ENCODE measurements at places on chromosomes 3 and 15. TPM values are rescaled to one million over a fixed set of nuclear protein-coding genes. Genes with fewer than 3 reads are reported as not detected.
A peak's percentile ranks its signal among the peaks of the same experiment; 100 is the strongest.

GRCh38 chr3:66497985-66498671 is 2.7 kb downstream of the LRIG1 start:
- no peaks in the 10 kb centered on the region for H3K36me3 ChIP-seq
- H3K27ac ChIP-seq, result no peak overlapping the region
- DNase-seq, result no peak
- no peaks in the 10 kb centered on the region for H3K4me1 ChIP-seq
- no peak overlapping the region for H3K4me3 ChIP-seq
- peaks cover 31% of the 10 kb centered on the region for H3K27me3 ChIP-seq

- no peaks in the 10 kb centered on the region for H3K27me3 ChIP-seq
- no peak overlapping the region for H3K27ac ChIP-seq
- H3K4me1 ChIP-seq, result peaks cover 39% of the 10 kb centered on the region
- no peak overlapping the region for H3K4me3 ChIP-seq
- H3K36me3 ChIP-seq, result no peaks in the 10 kb centered on the region
These were observed 160.1 kb upstream of the IL12A start for GRCh38 chr3:159828542-159828943.

DNA sequence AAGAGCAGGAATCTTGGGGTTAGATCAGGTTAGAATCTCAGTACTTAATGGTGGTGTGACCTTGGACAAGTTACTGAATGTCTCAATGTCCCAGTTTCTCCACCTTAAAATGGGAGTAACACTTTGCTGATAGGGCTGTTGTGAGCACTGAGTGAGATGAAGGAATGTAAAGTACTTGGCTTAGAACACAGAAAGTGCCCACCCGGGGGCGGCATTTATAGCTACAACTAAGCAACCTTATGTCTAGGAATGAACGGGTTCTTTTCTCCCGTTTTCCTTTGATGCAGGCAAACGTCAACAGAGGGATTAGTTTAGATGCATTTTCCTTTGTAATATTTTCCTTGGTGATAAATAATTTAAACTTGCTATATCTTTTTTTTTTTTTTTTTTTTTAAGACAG is 176.6 kb downstream of the USP13 start:
- no peaks in the 10 kb centered on the region for H3K36me3 ChIP-seq
- H3K27me3 ChIP-seq, result no peaks in the 10 kb centered on the region
- DNase-seq, result no peak
- no peak overlapping the region for H3K27ac ChIP-seq

GRCh38 chr15:26967719-26968269 is 3.2 kb upstream of the GABRG3 start:
- H3K27ac ChIP-seq, result no peak overlapping the region
- no peaks in the 10 kb centered on the region for H3K36me3 ChIP-seq
- no peaks in the 10 kb centered on the region for H3K4me1 ChIP-seq

GRCh38 chr3:65575376-65575840 is 463.3 kb downstream of the MAGI1 start:
- no peaks in the 10 kb centered on the region for H3K36me3 ChIP-seq
- no peak overlapping the region for H3K27ac ChIP-seq
- no peaks in the 10 kb centered on the region for H3K27me3 ChIP-seq
- no peak for DNase-seq

DNA sequence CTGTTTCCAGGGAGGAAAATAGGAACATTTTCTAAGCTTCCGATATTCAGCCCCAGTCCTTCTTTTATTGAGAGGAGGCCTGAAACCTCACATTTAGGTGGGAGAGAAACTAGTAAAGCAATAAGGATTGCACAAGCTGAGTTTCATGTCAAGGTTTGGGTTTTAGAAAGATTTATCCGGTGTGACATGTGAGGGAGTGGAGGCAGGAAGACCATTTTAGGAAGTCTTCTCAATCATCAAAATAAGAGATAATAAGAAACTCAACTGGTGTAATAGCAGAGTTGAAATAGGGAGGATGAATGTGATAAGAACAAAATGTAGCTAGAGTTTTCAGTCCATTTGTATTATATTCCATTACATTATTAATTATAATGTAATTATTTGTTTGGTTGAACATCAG is 27.7 kb upstream of the CLDN16 start:
- DNase-seq, result no peak
- no peak overlapping the region for H3K4me3 ChIP-seq
- no peaks in the 10 kb centered on the region for H3K27me3 ChIP-seq
- H3K4me1 ChIP-seq, result no peaks in the 10 kb centered on the region
- no peaks in the 10 kb centered on the region for H3K36me3 ChIP-seq

- H3K4me3 ChIP-seq, result no peak overlapping the region
- H3K36me3 ChIP-seq, result no peaks in the 10 kb centered on the region
- H3K27me3 ChIP-seq, result no peaks in the 10 kb centered on the region
- H3K27ac ChIP-seq, result no peak overlapping the region
These were observed 52.4 kb downstream of the TBL1XR1 start for GRCh38 chr3:177144922-177145321.

GRCh38 chr3:46289966-46290365 is 47.7 kb downstream of the CCR3 start:
- H3K27ac ChIP-seq, result no peak overlapping the region
- no peak for DNase-seq
- H3K36me3 ChIP-seq, result no peaks in the 10 kb centered on the region
- no peak overlapping the region for H3K4me3 ChIP-seq

GRCh38 chr3:50550079-50550736 is 17.3 kb downstream of the C3orf18 start:
- H3K27ac ChIP-seq, result no peak overlapping the region
- peaks cover 17% of the 10 kb centered on the region for H3K4me1 ChIP-seq
- H3K27me3 ChIP-seq, result no peaks in the 10 kb centered on the region
- H3K36me3 ChIP-seq, result no peaks in the 10 kb centered on the region
- H3K4me3 ChIP-seq, result no peak overlapping the region

GRCh38 chr3:105364128-105364527 is 2.6 kb upstream of the ALCAM start:
- H3K4me3 ChIP-seq, result peak overlapping the region; percentile 91
- peaks cover 4% of the 10 kb centered on the region for H3K4me1 ChIP-seq
- no peak for DNase-seq
- no peaks in the 10 kb centered on the region for H3K36me3 ChIP-seq
- no peak overlapping the region for H3K27ac ChIP-seq

GRCh38 chr15:37117030-37117429 is 16.7 kb upstream of the MEIS2 start:
- no peak overlapping the region for H3K27ac ChIP-seq
- no peaks in the 10 kb centered on the region for H3K4me1 ChIP-seq
- H3K27me3 ChIP-seq, result no peaks in the 10 kb centered on the region
- no peaks in the 10 kb centered on the region for H3K36me3 ChIP-seq

DNA sequence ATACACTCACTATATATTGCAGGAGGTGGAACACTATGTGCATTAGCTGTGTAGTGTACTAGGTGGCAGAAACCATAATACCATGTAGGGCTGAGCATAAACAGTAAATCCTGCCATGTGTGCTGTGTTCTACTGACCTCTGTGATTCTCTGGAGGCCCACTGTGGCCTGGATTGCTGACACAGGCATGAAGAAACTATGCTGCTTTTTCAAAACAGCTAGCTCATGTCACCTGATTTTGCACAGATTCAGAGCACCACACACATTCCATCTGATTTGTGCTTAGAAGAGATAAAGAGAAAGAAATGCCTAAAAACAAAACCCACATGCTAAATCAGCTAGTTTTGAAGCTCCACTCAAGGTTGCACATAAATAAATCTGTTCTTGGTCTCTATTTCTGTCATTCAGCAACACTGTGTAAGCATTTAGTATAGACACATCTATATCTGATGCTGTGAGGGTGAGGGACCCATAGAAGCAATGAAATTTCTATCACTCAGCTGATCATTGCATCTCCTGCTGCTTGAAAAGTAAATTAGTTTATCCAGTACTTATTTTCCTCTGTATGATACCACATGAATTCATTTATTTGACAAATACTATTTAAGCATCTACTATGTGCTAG is 1007.7 kb upstream of the SEMA6D start:
- H3K4me3 ChIP-seq, result no peak overlapping the region
- H3K27me3 ChIP-seq, result no peaks in the 10 kb centered on the region
- no peak for DNase-seq
- H3K4me1 ChIP-seq, result no peaks in the 10 kb centered on the region
- H3K27ac ChIP-seq, result no peak overlapping the region

GRCh38 chr3:187565701-187566100 is 104.5 kb downstream of the SST start:
- no peaks in the 10 kb centered on the region for H3K4me1 ChIP-seq
- no peak for DNase-seq
- peaks cover 55% of the 10 kb centered on the region for H3K27me3 ChIP-seq
- no peak overlapping the region for H3K27ac ChIP-seq
- H3K36me3 ChIP-seq, result no peaks in the 10 kb centered on the region

DNA sequence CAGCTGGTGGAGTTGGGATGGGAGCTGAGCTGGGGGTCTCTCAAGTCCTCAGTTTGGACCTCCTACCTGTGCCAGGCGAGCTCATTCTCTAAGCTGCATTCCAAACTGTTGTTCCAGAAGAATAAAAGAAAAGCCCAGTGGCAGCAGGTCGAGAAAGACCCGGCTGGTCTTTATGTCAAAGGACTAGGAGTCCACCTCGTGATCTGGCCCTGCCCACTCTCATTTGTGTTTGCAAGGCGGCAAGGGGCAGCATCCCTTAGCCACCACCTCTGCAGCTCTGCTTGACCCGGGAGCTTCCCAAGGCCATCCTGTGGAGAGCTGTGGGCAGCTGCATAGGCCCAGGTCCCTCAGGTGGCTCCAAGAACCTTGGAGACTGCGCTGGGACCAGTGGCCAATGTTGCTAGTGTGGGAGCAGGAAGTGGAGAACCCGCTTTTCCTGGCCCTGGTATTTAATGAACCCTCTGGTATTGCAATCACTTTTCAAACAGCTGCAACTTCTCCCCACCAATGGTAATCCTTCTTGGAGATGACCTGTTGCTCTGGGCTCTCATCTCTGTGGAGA is 30.9 kb downstream of the KY start:
- H3K27ac ChIP-seq, result no peak overlapping the region
- H3K4me3 ChIP-seq, result no peak overlapping the region
- H3K4me1 ChIP-seq, result no peaks in the 10 kb centered on the region

GRCh38 chr3:159273608-159274007 is 471.8 kb downstream of the MFSD1 start:
- DNase-seq, result no peak
- H3K4me1 ChIP-seq, result no peaks in the 10 kb centered on the region
- no peak overlapping the region for H3K4me3 ChIP-seq
- no peak overlapping the region for H3K27ac ChIP-seq
- H3K36me3 ChIP-seq, result no peaks in the 10 kb centered on the region

DNA sequence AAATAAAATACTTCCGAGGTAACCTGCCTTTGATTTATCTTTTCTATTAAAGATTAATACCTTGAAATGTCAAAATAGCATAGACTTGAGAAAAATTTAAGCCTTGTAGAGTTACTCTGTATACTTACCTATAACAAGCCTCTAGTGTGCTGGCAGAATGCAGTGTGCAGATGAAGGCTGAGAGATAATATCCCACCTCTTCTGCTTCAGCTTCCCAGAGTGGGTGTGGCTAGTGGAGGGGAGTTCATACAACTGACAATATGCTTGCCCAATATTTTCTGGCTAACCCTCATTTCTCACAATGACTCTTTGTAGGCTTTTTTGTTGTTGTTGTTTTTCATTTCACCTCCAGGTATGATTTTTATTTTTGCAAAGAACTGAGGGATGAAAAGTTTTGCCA is 15.7 kb upstream of the ZBTB20 start:
- H3K36me3 ChIP-seq, result no peaks in the 10 kb centered on the region
- no peaks in the 10 kb centered on the region for H3K4me1 ChIP-seq
- no peak overlapping the region for H3K27ac ChIP-seq
- DNase-seq, result no peak
- H3K4me3 ChIP-seq, result no peak overlapping the region

DNA sequence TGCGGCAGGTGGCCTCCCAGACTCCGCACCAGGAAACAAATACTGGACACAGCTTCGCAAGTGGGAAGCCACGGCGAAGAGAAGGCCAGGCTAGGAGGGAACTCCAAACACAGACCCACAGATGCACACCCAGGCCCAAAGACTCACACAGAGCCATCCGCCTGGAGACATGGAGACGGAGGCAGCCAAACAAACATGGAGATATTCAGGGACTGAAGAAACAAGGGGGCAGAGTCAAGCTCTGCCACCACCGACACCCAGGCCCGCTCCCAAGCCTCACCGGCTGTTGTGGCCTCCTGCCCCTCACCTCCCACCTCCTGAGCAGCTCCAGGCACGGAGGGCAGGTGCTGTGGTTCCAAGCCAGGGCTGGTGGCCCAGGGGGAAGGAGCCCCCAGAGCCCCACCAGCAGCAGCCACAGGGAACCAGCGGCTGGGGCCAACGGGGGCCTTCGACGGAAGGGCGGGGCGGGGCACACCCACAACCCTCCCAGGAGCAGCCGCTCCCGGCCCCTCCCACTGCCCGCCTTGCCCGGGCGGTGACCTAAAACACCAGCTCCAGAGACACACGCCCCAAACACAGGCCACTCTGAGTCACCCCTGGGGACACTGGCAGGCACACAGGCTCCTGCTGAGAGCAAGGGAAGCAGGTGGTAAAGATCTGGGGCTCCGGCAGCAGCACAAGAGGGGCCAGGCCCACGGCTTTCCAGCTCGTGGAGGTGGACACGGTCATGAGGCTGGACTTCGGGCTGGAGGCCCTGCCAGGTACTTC is 31.9 kb downstream of the TNK2 start:
- H3K4me3 ChIP-seq, result peak overlapping the region; percentile 40
- H3K27ac ChIP-seq, result peak overlapping the region; percentile 46
- peak; percentile 78 for DNase-seq
- no peaks in the 10 kb centered on the region for H3K27me3 ChIP-seq
- H3K36me3 ChIP-seq, result peaks cover 5% of the 10 kb centered on the region
- H3K4me1 ChIP-seq, result peaks cover 49% of the 10 kb centered on the region

GRCh38 chr15:90037961-90038631 is 37.0 kb downstream of the ZNF710 start:
- no peak for DNase-seq
- no peaks in the 10 kb centered on the region for H3K27me3 ChIP-seq
- H3K36me3 ChIP-seq, result no peaks in the 10 kb centered on the region
- no peak overlapping the region for H3K4me3 ChIP-seq

GRCh38 chr3:9179826-9180763 is 69.4 kb downstream of the SRGAP3 start:
- no peaks in the 10 kb centered on the region for H3K36me3 ChIP-seq
- H3K27me3 ChIP-seq, result no peaks in the 10 kb centered on the region
- H3K4me3 ChIP-seq, result no peak overlapping the region
- DNase-seq, result no peak
- H3K4me1 ChIP-seq, result peaks cover 12% of the 10 kb centered on the region
- no peak overlapping the region for H3K27ac ChIP-seq

- H3K36me3 ChIP-seq, result no peaks in the 10 kb centered on the region
- no peaks in the 10 kb centered on the region for H3K4me1 ChIP-seq
- no peak for DNase-seq
- no peaks in the 10 kb centered on the region for H3K27me3 ChIP-seq
- H3K4me3 ChIP-seq, result no peak overlapping the region
These were observed 161.9 kb upstream of the CADPS start for GRCh38 chr3:63037116-63037515.

TF gene
- 10.4 TPM for total RNA-seq

UROC1 gene
- total RNA-seq, result not detected

HRG gene
- 0.42 TPM for total RNA-seq

PRSS50 gene
- not detected for total RNA-seq

HTR3E gene
- not detected for total RNA-seq

RFTN1 gene
- 3.9 TPM for total RNA-seq

FETUB gene
- total RNA-seq, result not detected

C3orf85 gene
- not detected for total RNA-seq

SPINK8 gene
- not detected for total RNA-seq

TATDN2 gene
- 26.8 TPM for total RNA-seq
